ENCODE measurements at places on chromosomes 12 and 14.

DNA sequence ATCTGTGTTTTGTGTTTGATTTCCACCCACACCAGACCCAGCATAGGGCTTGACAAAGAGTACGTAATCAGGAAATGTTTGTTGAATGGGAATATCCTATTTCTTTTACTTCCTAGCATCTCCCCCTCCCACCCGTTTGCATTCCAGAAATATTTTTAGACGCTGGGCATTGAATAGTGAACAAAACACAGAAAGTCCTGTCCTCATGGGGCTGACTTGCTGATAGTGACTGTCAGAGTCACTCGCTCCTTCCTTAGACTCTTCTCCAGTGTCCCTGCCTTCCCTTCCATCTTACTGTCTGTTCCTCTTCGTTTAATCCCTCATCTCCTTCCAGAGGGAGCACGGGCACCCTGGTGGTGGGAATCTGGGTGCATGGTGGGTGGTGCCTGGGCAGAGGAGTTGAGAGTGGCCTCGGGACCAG, 53.6 kb downstream of the SLC25A47 start:
- no peak for DNase-seq

GRCh38 chr12:89151536-89151935, 200.8 kb downstream of the DUSP6 start:
- no peak for DNase-seq

- no peak for DNase-seq
Observed at GRCh38 chr12:102419094-102419764, 61.1 kb downstream of the IGF1 start.

DNA sequence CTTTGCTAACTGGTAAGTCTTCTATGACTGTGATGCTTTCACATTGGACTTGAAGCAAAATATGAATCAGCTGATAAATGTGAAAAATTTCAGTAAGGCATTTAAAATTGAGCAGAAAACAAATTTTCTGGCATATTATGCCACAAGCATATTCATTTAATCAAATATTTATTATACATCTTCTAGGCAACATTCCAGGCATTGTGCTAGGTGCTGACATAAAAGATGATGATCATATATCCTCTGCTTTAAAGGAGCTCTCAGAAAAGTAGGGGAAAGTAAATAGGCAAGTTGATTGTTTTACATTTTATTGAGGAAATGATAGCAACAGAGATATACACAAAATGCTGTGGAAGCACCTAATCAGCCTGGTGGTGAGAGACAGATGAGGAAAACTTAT, 248.9 kb downstream of the SLC16A7 start:
- no peak for DNase-seq

DNA sequence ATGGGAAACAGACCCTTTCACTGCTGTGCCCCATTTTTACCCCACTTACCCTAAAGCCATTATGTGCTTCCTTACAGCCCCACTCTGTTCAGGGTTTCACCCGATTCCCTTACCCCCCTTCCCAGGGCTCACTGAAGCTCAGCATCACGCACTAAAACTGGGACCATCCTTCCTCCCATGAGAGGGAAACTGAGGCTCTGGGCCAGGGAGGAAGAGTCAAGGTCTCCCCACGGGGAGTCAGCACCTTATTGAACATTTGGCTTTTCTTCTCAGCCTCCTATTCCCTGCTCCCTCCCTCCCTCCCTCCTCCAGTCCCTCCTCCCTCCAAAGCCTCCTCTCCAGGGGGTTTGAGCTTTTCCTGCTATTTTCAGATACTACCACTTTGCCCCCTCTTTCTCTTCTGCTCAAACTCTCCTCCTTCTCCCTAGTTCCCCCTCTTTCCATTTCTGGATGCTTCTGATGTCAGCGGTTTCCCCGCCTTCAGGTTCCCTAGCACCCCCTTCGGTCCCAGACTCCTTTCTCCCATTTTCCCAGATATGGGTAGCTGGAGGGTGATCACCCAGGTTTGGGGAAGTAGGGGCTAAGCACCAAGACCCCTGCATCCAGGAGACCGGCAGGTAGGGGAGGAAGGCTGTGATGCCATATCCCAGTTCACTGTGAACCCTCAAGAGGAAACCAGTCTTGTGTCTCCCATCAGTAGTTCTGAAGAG, 960 bp downstream of the GPR162 start:
- no peak for DNase-seq

- DNase-seq = no peak
Observed at GRCh38 chr12:48602192-48602989, 32.5 kb upstream of the LALBA start.

GRCh38 chr12:31832740-31833729, 104.2 kb upstream of the AMN1 start:
- DNase-seq = no peak

All from coronary artery (tissue), 2 donors.